ENCODE measurements at places on chromosomes 7 and 10. TPM values are rescaled to one million over a fixed set of nuclear protein-coding genes. Genes with fewer than 3 reads are reported as not detected.

ZNF398 gene
- total RNA-seq, result 8.2 TPM

GIMAP7 gene
- total RNA-seq, result 5.9 TPM

VSTM2A gene
- total RNA-seq, result not detected

INPP5F gene
- total RNA-seq, result 17.7 TPM

FZD8 gene
- 28.9 TPM for total RNA-seq

SLC18A3 gene
- not detected for total RNA-seq

AQP1 gene
- total RNA-seq, result 96.4 TPM

CTBP2 gene
- 36.8 TPM for total RNA-seq

CLCN1 gene
- total RNA-seq, result 1.1 TPM

OPALIN gene
- total RNA-seq, result not detected

MRC1 gene
- total RNA-seq, result 13.4 TPM

TDRD1 gene
- 0.13 TPM for total RNA-seq

SCART1 gene
- total RNA-seq, result 1.5 TPM

NUDT13 gene
- 2.0 TPM for total RNA-seq

NKX1-2 gene
- total RNA-seq, result not detected

ZPBP gene
- not detected for total RNA-seq

AMZ1 gene
- total RNA-seq, result 0.13 TPM
